ENCODE measurements at places on chromosomes 7 and 10. TPM values are rescaled to one million over a fixed set of nuclear protein-coding genes. Genes with fewer than 3 reads are reported as not detected.

- peak; percentile 22 for DNase-seq
Measured at GRCh38 chr7:42429339-42429738, 192.3 kb upstream of the GLI3 start.

GRCh38 chr10:4353964-4354363, 472.0 kb upstream of the AKR1E2 start:
- peak; percentile 63 for DNase-seq

GRCh38 chr7:16095171-16095950, 326.0 kb downstream of the CRPPA start:
- no peak for DNase-seq

- DNase-seq, result no peak
Measured at GRCh38 chr7:81140252-81140651, 221.4 kb upstream of the SEMA3C start.

GRCh38 chr7:72101444-72101843, 310.7 kb downstream of the CALN1 start:
- DNase-seq, result no peak

GRCh38 chr10:68981074-68981473, 7.5 kb upstream of the KIFBP start:
- DNase-seq, result peak; percentile 47

MARCHF5 gene
- polyA plus RNA-seq, result 45.7 TPM

- peak; percentile 7 for DNase-seq
Measured at GRCh38 chr10:119166564-119166963, 1.1 kb upstream of the SFXN4 start.

- peak; percentile 41 for DNase-seq
Measured at GRCh38 chr7:87475359-87476178, at the start of gene ABCB4. TSS of gene ABCB4 (minus strand) at chr7:87475680. CDS start at chr7:87475465, 215 bp downstream.
